Retinal pigment epithelial cell (primary cell): ENCODE measurements at places on chromosomes 16 and 17.

- DNase-seq = no peak
Measured at GRCh38 chr16:58109330-58109729, 19.9 kb downstream of the CFAP20 start.

DNA sequence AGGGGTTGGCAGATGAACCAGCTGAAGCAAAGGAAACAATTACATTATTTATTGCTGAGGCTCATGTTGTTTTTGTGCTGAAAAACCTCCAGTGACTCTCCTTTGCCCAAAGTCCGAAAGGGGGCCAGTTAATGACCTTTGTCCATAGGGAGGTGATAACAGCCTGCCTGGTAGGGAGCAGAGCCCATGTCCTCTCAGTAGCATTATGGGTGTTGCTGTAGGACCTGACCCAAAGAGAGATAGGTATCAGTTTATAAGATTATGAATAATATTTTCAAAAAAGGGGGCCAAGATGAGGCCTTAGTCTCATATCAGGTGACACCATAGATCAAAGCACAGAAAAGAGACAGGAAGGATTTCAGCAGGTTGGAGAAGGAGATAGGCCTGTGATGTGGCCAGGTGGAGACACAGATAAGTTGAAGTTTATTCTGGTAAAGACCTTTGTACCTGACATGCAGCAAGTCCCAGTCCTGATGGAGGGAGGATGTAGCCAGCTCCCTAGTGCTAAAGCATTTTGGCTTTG, 55.1 kb downstream of the CENPV start:
- DNase-seq = no peak

DNA sequence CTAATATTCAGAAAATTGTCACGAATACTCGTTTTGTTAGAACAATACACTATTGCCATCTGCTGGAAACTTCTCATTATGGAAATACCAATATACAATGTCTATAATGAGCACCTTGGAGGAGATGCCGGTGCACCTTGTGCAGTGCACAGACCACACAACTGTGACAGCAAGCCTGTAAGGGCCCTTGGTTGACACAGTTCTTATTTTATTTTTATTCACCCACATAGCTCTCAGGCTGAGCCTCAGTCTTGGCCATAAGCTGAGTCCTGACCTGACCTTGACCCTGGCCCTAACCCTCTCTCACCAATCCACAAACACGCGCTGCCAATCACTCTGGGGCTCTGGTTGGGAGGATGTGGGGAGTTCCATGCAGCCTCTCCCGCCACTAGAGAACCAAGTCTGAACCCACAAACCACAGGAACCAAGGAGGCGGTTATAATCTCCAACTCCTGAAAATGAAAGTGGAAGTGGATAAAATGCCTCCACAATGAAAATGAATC, 7.6 kb downstream of the AIPL1 start:
- no peak for DNase-seq

DNA sequence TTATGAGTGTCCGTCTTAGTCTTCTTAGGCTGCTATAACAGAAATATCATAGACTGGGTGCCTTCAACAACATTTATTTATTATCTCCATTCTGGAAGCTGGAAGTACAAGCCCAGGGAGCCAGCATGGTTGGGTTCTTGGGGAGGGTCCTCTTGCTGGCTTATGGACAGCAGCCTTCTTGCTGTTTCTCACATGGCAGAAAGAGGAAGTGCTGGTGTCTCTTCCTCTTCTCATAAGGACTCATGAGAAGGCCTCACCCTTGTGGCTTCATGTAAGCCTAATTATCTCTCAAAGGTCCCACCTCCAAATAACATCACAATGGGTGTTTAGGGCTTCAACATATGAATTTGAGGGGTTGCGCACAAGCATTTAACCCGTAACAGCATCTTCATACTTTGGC, 207.0 kb upstream of the COX10 start:
- DNase-seq = no peak

DNA sequence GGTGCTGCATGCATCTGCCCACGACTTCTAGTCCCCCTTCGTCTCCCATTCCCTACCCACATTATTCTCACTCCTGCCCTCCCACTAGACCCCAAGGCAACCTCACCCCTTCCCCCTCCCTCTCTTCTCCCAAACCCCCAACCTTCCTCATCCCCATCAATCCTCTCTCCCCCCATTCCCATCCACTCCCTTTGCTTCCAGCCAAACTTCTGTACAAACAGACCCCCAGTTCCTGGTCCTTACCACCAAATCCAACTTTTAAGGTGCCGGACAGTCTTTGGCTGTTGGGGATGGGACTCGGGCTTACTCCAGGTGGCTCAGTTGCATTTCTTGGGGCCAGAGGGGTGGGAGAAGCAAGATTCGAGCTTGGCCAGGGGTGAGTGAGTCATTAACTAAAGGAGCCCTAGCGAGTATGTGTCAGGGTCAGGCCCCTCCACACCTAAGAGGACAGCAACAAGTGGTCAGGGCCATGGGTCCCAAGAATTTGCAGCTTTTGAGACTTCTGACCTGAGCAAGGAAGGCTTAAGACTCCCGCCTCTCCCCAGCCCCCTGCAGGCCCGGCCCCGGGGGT, at the start of gene SLC38A8:
Gene SLC38A8 (minus strand): TSS at position 488 of the 571 bp plus-strand sequence. CDS start 638 bp downstream, outside the sequence.
- no peak for DNase-seq

- no peak for DNase-seq
Measured at GRCh38 chr17:82164853-82165252, 47.8 kb downstream of the CCDC57 start.

- DNase-seq = no peak
Measured at GRCh38 chr17:65600518-65600917, 39.1 kb upstream of the AXIN2 start.

DNA sequence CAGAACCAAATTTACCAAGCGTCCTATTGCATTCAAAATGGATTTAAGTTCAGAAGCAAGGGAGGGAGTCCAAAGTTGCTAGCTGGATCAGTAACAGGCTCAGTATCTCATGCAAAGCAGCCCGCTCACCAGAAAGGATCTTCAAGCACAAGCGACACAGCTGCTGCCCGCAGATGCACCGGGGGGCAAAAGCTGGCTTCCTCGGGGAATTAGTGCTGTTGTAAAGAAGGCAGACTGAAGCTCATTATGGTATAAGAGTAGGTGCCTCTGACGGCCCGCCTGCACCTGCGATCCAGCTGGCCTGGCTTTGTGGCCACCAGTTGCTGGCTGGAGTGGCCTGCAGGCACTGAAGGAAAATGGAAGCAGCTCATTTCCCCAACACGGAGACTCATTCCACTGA, 128.4 kb upstream of the RCVRN start:
- no peak for DNase-seq

- no peak for DNase-seq
Measured at GRCh38 chr17:45740553-45741330, 43.4 kb upstream of the CRHR1 start.

GRCh38 chr17:1714427-1714979, 4.3 kb upstream of the TLCD2 start:
- peak; percentile 93 for DNase-seq

DNA sequence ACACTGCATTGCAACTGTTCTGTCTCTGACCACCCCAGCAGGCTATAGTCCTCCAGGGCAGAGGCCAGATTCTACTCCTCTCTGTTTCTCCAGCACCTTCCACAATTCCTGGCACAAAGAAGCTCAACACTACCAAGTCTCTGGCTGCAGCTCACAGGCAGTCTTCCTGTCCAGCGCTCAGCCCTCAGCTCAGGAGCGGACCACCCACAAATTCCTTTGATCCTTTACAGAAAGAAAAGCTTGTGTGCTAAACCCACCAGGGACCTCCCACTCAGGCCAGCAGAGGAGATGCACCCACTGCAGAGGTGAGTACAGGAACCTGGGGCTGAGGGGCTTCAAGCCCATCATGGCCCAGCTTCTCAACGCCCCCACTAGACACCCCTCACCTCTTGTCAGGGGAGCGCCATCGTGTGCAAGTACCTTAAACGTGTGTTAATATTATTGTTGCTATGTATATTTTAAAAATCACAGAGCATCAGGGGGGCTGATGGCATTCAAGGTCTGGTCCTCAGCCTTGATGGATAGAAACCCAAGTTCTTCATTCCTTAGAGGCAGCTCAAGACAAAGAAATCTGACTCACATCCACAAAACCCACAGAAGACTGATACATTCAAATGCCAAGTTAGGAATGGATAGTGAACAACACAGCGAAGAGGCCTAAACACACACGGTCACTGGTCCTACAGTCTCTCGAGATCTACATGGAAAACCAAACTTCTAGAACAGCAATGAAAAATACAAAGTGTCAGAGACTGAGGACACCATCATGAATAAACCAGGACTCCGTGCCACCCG, 8.4 kb downstream of the HSDL1 start:
- DNase-seq = no peak

GRCh38 chr17:36888236-36888951, 48.9 kb upstream of the LHX1 start:
- DNase-seq = no peak

GRCh38 chr17:48552466-48553189, 7.7 kb upstream of the HOXB2 start:
- DNase-seq = no peak

GRCh38 chr17:60461584-60461983, 39.3 kb downstream of the CHCT1 start:
- no peak for DNase-seq

DNA sequence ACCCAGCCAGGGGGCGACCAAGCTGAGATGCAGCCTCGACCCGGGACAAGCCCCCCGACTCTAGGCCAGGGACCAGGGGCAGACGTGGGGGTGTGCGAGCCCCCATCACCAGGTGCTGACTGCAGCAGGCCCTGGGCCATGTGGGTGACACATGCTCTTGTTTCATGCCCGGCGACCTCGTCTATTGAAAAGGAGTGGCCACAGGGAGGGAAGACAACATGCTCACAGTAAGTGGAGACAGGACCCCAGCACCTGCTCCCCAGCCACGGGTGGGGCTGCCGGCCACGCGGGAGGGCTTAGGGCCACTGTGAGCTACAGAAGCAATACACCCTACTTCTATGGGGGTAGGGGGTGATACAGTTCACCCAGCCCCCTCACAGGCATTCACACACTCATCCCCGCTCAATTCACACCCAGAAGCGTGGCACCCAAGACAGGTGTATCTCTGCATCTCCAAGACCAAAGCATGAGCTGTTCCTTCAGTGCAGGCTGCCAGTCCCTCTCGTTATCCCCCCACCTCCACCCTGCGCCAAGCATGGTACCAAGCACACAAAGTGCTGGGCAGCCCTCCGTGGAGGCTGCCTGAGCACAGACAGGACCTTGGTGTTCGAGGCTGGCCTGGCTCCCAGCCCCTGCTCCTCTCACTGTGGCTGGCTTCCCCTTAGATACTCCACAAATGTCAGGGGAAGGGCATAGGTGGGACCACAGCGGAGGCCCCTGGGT, 13.6 kb downstream of the VASN start:
- DNase-seq = no peak

- DNase-seq = no peak
Measured at GRCh38 chr16:22217890-22218730, 12.0 kb downstream of the EEF2K start.

GRCh38 chr17:59775786-59776350, 68.4 kb downstream of the VMP1 start:
- DNase-seq = no peak

DNA sequence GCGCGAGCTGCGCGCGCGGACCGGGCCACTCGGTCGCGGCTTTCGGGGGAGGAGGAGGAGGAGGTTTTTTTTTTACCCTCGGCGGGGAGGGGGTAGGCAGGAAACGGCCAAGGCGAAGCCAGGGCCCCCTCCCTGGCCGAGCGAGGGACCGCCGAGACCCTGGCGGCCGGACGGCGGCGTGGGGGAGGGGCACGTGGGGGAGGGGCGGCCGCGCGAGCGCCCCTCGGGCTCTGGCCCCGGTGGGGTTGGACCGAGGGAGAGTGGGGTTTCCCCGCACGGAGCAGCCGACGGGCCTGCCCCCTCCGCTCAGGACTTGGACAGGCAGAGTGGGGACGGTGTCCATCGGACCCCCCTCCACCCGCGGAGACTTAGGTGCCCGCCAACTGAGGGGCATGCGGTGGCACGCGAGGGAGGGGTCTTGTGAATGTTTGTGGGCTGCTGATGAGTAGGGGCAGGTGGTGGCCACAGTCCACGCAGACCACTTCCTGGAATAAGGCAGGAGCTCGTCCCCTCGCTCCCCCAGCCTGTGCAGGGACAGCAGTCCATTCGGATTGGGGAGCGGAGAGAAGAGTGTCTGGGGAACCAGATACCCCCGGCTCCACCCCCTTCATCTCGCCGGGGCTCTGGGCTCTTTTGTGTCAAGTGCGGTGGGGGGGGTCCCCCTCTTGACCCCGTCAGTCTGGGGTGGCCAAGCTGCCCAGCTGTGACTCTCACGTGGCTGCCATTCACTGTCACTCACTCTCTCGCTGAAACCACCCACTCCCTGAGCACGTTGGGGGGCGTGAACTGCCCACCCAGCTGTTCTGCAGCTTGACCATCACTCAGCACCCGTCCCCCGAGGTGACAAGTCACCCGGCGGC, 3.0 kb upstream of the CHD3 start:
- DNase-seq = no peak

- DNase-seq = no peak
Measured at GRCh38 chr16:84658690-84659089, 10.4 kb downstream of the KLHL36 start.

- no peak for DNase-seq
Measured at GRCh38 chr16:81220349-81220748, 18.1 kb upstream of the BCO1 start.

DNA sequence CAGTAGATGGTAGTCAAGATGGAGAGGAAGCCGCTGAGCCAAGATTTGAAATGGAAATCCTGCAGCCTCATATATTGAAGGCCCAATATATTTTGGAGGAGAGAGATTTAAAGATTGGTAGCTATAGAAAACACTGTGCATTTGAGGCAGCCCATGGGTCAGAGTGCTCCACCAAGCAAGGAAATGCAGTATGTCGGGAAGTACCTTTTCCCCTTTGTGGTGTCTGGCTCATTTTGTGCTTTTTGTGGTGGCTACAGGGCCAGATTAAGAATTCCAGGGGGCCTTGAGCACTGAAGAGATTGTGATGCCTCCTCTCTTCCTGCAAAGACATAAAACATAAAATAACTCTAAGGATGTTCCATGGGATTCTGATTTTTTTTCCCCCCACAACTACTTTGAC, 39.6 kb downstream of the CDRT15 start:
- no peak for DNase-seq

DNA sequence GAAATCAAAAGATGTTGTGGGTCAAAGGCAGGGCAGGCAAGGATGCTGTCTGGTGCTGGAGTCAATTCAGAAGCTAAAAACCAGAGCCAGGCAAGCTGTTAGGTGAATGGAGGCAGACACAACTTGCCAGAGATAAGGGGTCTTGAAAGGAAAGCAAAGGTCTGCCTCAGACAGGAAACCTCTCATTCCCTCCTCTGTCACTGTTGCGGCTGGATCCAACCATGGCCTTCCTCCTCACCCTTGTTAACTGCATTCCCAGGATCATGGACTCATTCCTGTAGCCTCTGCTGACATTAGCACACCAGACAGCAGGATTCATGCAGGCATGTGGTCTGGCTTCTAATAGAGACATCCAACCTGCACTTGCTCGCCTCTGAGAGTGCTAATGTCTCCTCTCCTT, 186.7 kb upstream of the HS3ST3A1 start:
- no peak for DNase-seq

GRCh38 chr17:17073581-17074403, 31.5 kb downstream of the MPRIP start:
- no peak for DNase-seq
